ENCODE measurements at places on chromosomes 12 and 14.
A peak's percentile ranks its signal among the peaks of the same experiment; 100 is the strongest.

GRCh38 chr14:45743884-45744283 is 490.9 kb upstream of the MIS18BP1 start:
- DNase-seq, result no peak

DNA sequence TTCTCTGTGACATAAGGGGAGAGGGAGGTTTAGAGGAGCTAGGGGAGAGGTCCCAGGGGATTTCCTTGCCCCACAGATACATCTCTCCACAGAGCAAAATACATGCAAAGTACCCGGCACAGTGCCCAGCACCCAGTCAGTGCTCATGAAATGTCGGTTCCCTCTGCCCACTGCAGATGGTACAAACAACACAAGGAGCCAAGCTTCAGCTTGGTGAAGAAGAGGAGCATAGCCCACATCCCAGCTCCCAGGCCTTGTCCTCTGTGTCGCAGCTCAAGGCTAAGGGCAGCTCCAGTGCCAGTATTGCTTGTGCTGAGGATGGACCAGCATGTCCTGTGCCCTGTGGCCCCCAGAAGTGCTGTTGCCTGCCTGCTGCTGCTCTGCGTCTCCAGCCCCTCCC is 35.0 kb upstream of the FKBP4 start:
- no peak for DNase-seq

- DNase-seq, result no peak
Observed at GRCh38 chr12:12267742-12268200, 927 bp upstream of the LRP6 start.

GRCh38 chr14:99679543-99679942 is 4.6 kb upstream of the CYP46A1 start:
- peak; percentile 31 for DNase-seq

DNA sequence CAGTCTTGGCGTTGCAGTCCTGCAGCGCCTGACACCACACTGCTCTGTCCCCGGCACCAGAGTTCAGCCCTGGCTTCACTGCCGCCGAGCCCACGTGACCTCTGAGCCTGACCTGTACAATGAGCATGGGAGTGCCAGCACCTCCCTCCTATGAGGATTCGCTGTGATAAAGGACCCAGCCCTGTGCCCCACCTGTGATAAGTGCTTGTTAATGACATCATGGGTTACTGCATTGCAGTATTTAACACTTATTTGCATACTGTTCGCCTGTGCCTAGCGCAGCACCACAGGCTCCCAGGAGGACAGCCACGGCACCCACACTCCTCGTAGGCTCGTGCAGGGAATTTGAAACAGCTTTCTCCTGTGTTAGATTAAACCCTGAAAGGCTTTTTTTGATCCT is 118.2 kb upstream of the GSC start:
- DNase-seq, result no peak

DNA sequence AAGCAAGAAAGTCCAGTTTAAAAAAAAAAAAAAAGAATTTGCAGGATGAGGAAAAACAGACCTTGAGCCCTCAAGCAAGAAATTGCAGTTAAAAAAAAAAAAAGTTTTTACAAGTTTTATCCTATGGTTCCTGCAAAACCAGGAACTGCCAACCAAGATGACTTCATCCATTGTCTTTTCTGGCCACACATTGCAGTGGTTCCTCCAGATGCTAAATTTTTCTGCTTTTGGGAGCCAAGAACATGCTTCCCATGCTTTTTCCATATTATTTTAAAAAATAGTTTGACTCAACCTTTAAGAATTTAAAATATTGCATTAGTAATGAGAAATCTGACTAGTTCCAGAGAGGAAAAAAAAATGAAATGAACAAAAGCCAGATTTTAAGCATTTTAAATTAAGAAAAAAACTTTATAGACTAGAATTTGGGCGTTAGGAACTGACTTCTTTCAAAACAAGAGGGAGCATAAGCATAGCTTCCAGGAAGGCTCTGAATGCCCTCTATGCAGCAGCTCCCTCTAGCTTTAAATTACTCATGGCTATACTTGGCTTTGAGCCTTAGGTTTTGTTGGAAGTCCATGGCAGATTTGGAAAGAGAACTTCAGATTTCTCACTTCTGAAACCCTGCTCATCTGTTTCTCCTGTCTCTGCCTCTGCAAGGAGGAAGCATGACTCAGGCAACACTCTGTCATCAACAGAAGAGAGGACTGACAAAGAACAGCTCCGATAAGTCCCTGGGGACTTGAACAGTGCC is 124.5 kb downstream of the GPR65 start:
- no peak for DNase-seq

DNA sequence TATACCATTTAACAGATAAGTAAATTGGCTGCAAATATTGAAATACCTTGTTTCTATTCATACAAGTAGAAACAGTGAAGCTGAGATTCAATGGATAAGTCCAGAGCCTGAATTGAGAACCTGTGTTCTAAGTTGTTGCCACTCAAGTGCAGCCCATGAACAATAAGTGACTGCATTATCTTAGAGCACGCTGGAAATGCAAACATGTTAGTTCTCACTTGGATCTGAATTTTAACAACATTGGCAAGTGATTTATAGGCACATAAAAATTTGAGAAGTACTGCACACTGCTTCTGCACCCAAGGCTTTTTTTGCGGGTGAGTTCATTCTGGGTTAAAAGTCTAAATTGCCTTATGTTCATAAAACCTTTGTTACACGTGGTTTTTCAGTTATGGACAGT is 484.3 kb downstream of the NAV3 start:
- no peak for DNase-seq

DNA sequence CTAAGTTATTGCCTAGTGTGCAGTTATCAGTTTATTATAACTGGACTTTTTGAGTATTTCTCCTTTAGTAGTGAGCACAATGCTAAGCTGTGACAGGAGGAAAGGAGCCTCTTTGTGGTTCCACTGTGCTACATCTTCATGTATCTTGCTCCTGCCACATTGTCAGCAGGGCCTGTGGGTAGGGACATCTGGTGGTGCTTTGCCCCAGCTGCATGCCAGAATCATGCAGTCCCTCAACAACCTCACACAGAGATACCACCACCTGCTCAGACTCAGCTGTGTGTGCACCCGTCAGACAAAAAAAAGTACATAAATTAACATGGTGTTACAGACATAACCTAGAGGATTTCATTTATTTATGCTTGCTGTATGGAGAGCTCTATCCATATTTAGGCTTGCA is 51.1 kb downstream of the MIS18BP1 start:
- DNase-seq, result no peak

GRCh38 chr14:96095058-96095457 is 55.9 kb downstream of the C14orf132 start:
- DNase-seq, result no peak

DNA sequence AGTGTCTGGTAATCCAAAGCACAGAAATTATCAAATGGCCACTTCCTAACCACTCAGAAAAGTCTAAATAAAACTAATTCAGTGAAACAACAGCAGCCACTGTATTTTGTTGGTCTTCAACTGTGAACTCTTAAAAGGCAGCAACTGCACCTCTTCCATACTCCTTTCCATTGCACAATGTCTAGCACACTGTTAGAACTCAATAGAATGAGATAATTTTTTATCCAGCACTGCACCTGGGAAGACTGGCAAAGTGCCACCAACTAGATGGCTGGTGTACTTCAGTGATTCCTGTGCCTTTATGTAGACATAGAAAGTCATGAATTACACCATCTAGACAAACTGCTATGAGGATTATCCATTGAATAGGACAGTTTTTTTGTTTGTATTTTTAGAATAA is 26.2 kb downstream of the LGR5 start:
- DNase-seq, result no peak

GRCh38 chr12:107497231-107497630 is 188.4 kb upstream of the PWP1 start:
- no peak for DNase-seq

GRCh38 chr12:77152623-77153193 is 87.3 kb upstream of the E2F7 start:
- no peak for DNase-seq

DNA sequence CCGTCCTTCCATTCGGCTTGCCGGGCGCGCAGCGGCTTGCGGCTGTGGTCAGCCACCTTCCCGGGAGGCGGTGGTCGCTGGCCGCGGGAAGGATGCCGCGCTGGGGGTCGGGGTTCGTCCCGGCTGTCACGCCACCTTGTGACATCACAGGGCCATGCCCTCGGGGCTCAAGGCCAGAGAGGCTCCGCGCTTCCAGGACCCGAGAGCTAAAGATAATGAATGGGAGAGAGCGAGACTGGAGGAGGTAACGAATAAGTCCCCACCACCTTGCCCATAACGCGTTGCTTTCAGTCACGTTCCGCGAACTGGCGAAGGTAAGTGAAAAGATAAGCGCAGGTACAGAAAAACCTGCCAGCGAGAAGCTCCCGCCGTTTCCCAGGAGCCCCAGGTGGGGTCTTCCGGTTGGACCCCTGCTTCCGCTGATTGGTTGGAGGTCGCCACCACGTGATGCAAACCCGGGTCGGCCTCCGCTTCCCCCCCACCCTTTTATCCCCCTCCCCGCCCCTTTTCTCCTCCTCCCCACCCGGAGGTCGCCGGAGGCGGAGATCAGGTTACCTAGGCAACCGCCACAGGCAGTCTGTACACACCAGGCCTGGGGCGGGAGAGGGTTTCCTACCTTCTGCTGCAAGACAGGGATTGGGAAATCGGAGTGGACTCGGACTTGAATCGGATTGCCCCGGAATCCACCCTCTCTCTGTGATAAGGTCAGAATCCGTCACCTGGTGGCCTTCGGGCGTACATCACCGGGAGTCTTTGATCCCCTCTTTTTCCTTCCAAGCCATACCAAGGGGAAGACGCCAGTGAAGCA is at the start of gene LRRC9:
Gene LRRC9, plus strand, starts transcription at position 575 of the 808 bp plus-strand sequence.
- peak; percentile 89 for DNase-seq

- no peak for DNase-seq
Observed at GRCh38 chr12:80825506-80825905, 108.8 kb downstream of the MYF5 start.

GRCh38 chr14:64636208-64636979 is 67.8 kb upstream of the PLEKHG3 start:
- peak; percentile 53 for DNase-seq

GRCh38 chr12:24901576-24902461 is 47.1 kb downstream of the BCAT1 start:
- DNase-seq, result no peak

Data from H1 (cell line).